ENCODE measurements at places on chromosomes 4 and X.

DNA sequence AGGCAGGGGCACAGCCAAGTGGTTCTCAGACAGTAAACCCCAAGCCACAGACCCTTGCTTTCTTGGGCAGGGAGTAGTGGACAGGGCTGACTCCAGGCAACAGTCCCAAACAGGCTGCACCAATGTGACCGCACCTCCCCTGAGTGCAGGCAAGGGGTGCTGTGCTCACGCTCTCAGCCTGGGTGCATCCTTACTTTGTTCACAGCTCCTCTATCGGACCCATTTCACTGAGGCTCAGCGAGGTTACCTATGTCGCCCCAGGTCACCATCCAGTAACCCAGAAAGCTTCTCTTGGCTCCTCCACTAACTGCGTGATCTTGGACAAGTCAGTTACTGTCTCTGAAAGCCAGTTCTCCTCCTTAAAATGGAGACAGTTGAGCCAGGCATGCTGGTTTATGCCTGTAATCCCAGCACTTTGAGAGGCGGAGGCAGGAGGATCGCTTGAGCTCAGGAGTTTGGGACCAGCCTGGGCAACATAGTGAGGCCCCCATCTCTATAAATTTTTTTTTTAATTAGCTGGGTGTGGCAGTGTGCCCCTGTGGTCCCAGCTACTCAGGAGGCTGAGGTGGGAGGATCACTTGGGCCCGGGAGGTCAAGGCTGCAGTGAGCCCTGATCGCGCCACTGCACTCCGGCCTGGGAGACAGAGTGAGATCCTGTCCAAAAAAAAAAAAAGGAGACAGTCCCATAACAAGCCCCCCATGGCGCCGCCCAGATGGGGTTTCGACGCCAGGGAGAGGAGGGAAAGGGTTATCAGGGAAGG, 823 bp upstream of the MAN2B2 start:
- no peak for DNase-seq

DNA sequence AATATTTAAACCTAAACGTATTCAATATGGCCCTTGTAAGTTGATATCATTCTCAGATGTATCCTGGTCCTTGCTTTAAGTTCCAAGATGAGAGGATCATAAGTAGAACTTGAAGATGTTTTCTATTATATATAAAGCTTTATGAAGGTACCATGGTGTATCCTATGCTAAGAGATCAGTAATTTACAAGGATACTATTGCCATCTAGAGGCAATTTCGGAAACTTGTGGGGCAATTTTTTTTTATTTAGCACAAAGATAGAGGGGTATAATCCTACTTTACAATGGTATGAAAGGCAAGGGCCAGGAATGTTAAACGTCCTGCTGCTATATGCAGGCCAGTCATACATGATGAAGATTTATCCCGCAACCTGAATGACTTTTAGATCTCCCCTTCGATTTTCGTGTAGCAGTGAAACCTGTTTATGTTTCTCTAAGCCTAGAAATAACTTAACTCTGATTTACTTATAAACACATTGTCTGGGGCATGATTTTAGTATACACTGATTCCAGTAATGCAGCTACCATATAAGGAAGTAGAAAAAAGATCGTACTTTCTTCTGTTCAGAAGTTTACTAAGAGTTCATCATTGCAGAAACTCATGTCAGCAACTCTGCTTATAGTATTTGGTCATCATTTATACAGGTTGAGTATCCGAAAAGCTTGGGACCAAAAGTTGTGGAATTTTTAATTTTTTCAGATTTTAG, 2.6 kb downstream of the SLC25A31 start:
- no peak for DNase-seq

DNA sequence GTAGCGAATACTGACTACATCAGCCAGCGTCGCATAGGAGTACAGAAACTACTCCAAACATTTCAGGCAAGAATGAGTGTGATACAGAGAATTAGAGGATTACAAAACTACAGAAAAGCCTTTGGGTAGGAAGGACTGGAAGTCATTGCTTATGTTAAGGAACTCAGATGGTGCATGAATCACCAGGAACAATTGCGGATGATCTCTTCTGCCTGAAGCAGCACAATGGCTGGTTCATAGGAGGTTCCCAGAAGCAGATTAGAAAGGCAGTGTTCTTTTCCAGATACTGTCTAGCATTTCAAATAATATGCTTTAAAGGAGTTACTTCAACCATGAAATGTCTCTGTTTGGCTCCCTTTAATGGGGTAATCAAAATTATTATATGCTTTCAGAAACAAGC, 42.5 kb upstream of the MAP9 start:
- no peak for DNase-seq

GRCh38 chr4:153398713-153399112, 54.2 kb downstream of the MND1 start:
- DNase-seq, result no peak

- DNase-seq, result no peak
Measured at GRCh38 chrX:54748626-54749025, 49.4 kb downstream of the ITIH6 start.

DNA sequence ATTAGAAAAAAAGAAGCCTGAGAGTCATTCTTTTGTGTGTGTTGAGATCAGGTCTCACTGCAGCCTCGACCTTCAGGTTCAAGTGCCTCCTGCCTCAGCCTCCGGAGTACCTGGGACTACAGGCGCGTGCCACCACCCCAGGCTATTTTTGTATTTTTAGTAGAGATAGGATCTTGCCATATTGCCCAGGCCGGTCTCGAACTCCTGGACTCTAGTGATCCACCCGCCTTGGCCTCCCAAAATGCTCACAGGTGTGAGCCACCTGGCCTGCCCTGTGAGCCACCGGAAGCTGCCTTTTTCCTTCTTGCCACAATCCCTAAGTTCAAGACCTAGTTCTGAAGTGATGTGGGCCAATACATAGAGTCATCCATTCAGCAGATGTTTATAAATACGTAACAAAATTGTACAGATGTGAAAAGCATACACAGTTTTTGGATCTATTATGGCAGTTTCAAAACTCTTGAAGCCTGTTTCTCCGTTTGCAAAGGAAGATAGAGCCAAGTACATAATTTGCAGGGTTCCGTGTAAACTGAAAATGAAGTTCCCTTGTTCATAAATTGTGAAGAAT, 536 bp upstream of the CTSO start:
- no peak for DNase-seq

GRCh38 chr4:46196086-46196485, 72.2 kb upstream of the GABRG1 start:
- DNase-seq, result no peak

DNA sequence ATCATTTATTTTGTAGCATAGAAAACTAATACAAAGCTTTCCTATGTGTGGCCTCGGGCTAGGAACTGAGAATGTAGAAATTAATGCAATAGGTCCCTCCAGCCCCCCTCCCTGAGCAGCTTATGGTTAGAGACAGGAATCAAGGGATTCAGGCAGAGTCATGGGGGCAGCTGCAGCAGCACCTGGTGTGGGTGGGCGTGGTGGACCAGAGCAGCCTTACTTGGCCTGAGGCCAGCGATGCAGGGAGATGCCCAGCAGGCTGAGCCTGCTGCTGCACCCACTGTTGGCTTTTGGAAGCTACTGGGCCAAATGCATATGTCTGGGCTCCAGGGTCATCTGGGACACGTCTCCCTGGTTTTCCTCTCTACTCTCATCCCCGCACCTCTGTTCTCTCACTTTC, 74.0 kb downstream of the STK32B start:
- no peak for DNase-seq

DNA sequence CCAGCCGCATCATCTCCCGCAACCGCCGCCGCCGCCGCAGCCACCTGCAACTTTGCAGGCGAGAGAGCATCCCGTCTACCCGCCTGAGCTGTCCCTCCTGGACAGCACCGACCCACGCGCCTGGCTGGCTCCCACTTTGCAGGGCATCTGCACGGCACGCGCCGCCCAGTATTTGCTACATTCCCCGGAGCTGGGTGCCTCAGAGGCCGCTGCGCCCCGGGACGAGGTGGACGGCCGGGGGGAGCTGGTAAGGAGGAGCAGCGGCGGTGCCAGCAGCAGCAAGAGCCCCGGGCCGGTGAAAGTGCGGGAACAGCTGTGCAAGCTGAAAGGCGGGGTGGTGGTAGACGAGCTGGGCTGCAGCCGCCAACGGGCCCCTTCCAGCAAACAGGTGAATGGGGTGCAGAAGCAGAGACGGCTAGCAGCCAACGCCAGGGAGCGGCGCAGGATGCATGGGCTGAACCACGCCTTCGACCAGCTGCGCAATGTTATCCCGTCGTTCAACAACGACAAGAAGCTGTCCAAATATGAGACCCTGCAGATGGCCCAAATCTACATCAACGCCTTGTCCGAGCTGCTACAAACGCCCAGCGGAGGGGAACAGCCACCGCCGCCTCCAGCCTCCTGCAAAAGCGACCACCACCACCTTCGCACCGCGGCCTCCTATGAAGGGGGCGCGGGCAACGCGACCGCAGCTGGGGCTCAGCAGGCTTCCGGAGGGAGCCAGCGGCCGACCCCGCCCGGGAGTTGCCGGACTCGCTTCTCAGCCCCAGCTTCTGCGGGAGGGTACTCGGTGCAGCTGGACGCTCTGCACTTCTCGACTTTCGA, 654 bp downstream of the ATOH1 start:
- no peak for DNase-seq

DNA sequence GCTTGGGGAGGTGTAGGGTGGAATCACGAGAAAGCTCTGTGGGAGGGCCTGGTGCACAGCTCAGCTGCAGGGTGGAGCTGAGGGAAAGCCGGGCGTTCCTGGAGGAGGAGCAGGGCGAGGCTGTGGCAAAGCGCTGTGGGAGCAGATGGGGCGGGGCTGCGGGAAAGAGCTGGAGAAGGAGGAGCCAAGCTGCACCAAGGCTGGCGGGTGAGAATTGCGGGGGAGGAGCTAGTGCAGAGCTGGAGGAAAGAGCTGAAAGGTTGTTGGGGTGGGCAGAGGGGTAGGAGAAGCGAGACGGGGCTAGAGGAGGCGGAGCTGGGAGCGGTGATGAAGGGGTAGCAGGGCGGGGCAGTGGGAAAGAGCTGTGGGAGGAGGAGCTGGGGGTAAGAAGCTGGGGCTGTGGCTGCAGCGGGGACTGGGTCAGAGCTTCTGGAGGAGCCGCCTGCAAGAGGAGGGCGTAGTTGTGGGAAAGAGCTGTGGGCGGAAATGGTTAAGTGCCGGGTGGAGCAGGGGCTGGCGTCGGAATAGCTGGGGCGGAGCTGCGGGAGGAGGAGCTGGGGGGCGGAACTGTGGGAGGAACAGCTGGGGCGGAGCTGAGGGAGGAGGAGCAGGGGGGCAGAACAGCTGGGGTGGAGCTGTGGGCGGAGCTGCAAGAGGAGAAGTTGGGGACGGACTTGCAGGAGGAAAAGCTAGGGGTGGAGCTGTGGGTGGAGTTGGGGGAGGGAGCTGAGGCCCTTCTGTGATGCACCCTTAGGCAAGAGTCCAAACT, 1.8 kb upstream of the EOLA2 start:
- DNase-seq, result peak; percentile 94

- no peak for DNase-seq
Measured at GRCh38 chr4:185322803-185323202, 72.9 kb downstream of the LRP2BP start.

GRCh38 chr4:20698382-20698781, 1.9 kb upstream of the PACRGL start:
- no peak for DNase-seq

DNA sequence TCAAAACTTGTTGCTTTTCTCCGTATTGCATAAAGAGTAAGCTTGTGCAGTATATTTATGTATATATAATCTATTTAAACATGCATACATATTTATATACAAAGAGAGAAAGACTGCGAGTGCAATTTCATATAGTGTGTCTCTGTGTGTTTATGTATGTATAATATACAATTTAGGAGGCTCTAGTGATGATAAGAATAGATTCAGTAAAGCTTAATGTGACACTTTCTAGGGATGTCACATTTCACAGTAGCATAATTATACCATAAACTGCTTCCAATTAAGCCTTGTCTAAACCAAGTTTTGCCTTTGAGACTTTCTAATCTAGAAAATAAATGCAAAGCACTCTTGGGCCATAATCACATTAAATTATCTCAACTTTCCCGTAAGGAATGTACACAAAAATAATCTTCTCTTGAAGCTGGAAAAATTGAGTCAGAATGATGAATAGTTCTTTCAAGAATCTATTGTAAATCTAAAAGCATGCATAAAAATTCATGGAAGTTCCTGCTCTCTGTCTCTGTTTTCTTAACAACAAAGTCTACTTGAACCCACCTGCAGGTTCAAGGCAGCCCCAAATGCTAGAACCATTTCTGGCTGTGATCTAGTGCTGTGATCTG, 114.1 kb upstream of the NPY2R start:
- DNase-seq, result no peak

- DNase-seq, result no peak
Measured at GRCh38 chr4:5784960-5785611, 74.1 kb downstream of the EVC start.

GRCh38 chr4:119570401-119570800, 58.2 kb downstream of the PDE5A start:
- DNase-seq, result no peak

DNA sequence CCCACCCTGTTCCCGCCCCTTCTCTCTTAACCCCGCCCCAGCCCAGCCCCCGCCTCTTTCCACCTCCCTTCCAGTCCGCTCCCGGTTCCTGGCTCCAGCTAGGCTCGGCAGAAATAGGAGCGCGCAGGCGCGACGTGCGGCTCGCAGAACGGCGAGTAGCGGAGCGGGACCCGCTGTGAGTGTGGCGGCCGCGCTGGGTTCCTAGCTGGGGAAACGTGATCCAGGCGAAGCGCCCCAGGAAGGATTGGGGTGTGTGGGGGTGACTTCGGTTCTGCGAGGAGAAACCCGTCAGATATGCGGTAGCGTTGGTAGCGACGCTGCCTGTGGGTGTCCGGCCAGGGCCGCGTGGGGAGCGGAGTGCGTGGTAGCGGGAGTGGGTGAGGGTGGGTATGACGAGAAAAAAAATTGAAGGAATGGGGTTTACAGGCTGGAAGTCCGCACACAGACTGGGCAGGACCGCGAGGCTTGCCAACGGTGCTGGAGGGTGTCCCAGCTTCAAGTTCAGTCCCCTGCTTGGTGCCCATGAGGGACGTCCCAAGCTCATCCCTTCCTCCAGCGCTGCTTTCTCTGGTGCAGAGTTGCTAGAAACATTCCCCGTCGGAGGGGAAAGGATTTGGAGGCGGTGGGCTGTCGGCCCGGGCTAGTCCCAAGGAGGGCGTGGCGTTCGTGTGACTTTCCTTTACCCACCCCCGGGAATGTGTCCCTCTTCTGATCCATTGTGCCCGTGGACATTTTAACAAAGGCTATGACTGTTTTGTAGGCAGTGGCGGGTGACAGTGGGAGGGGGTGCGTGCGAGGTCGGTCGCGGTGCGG, at the start of gene PRRG1:
Gene PRRG1 (plus strand): TSS at position 144 of the 813 bp plus-strand sequence. CDS start 56,886 bp downstream, outside the sequence.
- no peak for DNase-seq

DNA sequence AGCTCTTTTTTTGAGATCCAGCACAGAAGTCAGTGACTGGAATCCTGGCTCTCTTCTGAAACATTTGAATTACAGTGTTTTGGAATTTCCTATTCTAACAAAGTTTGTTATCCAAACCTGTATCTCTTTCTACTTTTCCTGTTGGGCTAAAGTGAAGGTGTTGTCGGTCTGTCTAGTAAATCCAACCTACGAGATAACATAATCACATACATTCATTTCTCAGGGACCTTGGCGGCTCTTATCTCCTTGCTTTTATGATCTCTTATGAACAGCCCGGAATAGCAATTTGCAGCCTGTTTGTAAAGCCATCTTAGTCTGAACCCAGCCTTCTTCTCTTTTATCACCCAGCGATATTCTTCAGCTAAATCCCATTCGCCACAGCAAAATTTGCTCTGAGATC, 14.5 kb downstream of the PPARGC1A start:
- no peak for DNase-seq
